ENCODE measurements at places on chromosomes 5 and 9.

DNA sequence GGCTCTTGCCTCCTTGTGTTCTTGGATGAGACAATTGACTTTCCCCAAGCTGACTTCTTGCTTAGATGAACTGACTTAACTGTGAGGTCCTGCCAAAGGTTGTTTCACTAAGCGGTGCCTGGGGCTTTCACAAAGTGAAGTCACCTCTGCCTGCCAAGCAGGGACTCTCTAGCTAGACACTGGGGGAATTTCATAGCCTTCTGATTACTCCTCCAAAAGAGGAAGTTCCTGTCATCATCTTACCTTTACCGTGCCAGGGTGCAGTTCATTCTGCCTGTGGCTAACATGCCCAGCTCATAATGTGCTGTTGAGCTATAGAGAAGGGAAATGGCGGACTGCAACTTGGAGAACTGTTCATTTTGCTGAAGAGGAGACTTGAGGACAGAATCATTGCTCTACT, 472.0 kb upstream of the WWC1 start:
- DNase-seq = no peak

DNA sequence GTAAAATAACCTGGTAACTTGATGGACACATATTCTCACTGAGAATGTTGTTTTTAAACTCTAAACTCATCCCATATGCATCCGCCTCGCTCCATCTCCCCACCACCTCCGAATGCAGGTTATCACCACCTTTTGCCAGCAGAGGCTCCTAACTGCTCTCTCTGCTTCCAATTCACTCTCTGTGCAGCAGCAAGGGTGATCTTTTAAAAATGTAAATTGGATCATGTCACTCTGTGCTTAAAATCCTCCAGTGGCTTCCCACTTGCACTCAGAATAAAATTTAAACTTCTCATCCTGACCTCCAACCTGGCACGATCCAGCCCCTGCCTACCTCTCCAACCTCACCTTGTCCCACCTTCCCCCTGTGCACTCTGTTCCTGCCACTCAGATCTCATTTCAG, 317.2 kb downstream of the ZSWIM6 start:
- DNase-seq = no peak

DNA sequence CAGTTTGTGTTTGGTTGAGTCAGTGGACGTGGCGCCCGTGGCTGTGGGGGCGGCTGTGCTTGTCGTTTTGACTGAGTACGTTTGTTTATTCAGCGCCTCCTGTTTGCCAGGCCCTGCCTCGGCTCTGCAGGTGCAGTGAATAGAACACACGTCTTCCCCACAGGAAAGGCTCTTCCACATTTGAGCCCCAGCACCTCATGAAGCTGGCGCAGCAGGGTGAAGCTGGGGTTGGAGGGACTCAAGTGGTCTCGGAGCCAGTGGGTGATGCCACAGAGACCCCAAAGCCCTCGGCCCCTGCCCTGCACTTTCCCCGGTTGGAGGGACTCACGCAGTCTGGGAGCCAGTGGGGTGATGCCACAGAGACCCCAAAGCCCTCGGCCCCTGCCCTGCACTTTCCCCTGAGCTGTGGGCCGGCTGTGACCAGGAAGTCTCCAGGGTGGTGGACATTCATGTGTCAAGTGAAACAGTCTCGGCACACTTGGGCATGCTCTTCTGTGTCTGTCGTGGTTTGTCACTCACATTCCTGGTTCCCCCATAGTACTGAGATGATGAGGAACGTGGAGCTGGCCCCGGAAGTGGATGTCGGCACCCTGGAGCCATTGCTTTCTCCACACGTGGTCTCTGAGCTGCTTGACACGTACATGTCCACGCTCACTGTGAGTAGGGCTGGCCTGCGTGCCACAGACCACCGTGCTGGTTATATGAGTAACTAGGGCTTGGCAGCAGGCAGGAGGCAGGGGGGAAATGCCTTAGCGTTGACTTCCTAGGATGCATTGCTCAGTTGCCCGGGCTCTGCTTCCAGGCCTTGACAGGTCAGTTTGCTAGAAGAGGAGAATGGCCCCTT, 13.6 kb downstream of the EXOC3 start:
- DNase-seq = no peak

DNA sequence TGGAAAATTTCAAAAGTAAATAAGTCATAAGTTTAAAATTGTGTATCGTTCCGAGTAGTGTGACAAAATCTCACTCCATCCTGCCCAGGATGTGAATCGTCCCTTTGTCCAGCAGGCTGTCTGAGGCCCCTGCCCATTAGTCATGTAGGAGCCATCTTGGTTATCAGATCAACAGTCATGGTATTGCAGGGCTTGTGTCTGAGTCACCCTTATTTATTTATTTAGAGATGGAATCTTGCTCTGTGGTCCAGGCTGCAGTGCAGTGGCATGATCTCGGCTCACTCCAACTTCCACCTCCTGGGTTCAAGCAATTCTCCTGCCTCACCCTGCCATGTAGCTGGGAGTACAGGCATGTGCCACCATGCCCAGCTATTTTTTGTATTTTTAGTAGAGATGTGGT, 30.2 kb downstream of the ITGA2 start:
- no peak for DNase-seq

GRCh38 chr9:134378901-134379338, 52.7 kb downstream of the RXRA start:
- no peak for DNase-seq

- no peak for DNase-seq
Measured at GRCh38 chr5:95446560-95447221, 55.5 kb downstream of the FAM81B start.

- DNase-seq = no peak
Measured at GRCh38 chr5:23411994-23412393, 95.4 kb upstream of the PRDM9 start.

- DNase-seq = no peak
Measured at GRCh38 chr9:136090056-136090735, 4.9 kb downstream of the NACC2 start.

DNA sequence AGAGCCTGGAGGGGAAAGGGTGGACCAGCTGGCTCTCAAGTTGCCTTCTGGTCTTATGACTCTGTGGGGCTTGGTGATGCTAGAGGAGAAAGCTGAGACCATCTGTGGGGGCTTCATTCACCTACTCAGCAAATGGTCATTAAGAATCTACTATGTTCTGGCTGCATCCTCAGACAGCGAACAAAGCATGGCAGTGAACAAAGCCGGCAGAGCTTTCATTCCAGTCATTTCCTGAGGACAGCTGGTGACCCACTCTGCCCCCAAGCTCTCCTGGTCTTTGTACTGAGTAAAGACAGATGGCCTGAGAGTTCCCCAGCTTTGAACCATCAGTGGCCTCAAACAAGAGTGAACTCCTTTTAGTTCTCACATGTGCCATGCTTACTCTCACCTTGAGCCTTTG, 48.0 kb downstream of the FGF1 start:
- no peak for DNase-seq

- no peak for DNase-seq
Measured at GRCh38 chr5:71932131-71932654, 175.1 kb upstream of the MAP1B start.

DNA sequence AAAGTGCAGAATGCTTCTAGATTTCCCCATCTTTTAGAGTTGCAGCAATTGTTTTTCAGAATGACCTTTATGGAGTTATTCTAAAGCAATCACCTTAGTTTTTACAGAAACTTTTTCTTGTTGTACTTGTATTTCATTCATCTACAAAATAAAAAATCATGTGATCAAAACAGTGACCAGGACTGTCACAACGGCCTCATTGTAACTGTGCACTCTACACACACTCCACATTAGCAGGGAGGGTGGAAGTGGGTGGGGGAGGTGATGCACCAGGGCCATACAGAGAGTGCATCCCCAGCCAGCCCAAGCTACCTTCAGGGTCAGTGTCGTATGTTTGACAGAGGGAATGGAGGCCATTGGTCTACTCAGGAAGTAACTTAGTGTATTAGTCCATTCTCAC, 26.9 kb downstream of the EGFLAM start:
- no peak for DNase-seq

GRCh38 chr5:174106997-174107655, 61.6 kb downstream of the NSG2 start:
- DNase-seq = no peak

DNA sequence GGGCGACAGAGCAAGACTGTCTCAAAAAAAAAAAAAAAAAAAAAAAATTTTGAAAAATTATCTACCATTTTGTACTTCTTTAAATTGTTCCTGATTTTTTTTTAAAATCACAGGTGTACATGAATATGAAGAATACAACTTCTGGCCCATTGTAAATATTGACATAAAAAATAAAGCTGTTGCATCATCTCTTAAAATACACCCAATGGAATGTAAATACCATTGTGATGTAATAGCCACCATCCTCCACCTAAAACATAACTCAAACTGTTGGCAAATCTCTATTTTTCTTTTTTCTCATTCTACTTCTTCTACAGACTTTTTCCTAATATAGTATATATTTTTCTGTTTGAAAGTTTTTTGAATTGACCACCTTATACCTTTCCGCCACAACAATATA, 61.0 kb upstream of the TEX48 start:
- DNase-seq = no peak

DNA sequence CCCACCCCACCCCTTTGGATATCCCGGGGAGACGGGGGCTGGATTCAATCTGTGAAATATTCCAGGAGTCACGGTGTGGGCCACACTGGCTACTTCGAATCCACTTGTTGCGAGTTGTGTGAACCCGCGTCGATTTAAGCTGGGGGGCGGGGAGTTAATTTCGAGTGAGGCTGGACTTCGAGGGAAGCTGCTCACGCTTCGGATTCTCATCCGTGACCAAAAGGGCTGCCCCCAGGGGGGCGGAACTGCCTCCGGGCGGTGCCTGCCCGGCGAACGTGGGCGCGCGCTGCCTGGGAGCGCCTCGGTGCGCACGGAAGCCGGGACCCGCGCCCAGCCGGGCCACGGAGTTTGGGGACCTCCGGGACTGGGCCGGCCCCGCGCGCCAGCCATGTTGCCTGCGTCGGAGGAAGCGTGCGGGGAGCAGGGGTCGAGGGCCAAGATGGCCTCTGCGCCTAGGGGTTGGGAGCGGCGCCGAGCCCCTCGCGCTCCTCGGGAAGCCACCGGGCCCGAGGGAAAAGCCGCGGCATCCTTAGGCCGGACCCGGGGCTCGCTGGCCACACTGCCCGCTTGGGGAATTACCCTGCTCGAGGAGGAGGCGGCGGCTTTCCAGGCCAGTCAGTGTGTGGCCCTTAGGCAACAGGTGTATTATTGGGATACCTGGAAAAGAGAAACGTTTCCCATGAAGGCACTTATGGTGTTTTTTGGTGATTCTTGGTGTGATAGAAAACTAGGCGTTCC, 975 bp downstream of the OCLN start:
- no peak for DNase-seq

DNA sequence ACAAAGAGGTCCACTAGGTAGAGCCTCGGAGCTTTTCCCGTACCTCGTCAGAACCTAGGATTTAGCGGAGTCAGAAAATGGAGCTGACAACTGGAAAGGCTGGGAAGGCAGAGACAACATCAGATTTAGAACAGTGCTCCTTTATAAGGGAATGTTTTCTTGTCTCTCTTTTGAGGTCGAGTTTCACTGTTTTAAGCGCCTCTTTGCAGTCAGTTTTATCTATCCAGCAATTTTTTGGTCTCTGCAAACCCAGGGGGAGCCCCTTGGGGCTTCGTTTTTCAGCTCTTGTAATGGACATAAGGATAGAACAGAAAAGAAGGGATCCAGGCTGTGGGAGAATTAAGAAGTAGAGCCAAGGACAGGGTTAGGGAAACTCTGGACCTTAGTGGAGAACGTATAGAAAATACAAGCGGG, 80.5 kb downstream of the FNBP1 start:
- DNase-seq = no peak

DNA sequence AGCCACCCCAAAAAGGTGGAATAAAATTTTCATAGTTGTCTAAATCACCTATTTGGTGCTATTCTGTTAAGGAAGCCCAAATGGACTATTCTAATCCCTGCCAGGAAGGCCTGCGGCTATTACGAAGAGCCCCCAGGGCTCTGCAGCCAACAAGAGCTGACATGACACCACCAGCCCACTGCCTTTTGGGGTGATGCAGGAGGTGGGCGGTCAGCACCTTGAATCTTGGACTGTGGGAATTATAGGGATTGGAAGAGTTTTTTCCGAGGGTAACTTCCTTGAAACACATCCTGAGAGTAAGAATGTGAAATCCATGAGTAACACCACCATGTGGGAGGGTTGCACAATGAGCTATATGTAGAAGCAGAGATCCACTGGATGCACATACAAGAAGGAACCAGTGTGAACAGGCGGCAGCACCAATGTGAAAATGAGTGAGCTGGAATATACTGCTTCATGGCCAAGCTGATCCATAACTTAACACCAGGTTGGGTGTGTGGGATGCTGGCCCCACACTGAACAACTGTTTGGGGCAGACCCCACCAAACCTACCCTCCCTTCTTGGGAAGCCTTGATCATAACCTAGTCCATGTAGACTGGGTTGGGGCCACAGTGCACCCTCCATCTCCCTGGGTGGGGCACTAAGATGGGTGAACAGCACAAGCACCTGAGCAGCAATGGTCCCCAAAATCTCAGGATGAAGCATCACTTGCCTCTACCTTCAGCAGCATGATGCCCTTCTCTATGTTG, 239.0 kb downstream of the FSTL4 start:
- no peak for DNase-seq

DNA sequence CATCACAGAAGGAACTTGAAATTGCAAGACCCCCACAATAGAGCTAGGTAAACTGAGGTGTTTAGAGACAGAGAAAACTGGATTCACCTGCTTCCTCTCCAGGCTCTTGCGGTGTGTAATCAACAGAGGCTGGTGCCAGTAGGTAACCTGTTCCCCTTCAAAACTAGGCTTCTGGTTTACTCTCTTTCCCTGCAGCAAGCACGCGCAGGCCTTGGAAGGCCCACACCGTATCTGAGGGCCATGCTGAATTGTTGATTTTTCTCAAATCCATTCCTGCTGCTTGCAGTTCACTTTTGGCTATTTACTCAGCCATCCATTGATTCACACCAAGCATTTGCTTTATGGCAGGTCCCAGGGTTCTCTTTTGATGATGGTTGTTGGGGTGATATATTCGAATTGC, 667 bp upstream of the FRRS1L start:
- no peak for DNase-seq

DNA sequence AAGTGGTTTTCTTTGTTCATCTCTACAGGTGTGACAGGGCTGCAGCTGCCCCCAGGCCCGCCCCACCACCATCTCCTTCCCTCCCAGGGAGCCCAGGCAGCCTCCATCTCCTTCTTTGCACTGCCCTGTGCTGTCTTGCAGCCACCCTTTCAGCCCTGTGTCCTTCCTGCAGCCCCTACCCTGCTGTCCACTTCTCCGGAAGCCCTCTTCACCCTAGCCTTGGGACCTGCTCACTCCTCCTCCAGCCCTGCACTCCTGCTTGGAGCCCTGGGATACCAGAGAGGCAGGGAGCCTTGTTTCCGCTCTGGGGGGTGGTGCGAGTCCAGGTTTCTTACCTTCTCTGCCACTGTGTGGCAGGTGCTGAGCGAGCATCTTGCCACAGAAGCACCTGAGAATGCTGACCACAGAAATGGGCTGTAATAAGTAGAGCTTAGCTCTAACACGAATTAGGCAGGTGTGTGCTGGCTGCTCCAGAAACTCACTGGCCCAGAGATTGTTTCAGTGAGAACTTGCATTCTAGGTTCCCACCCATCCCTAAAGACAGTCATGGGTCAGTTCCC, 51.3 kb upstream of the GADD45G start:
- DNase-seq = no peak

Measured in activated CD4-positive, alpha-beta T cell treated with anti-CD3 and anti-CD28 coated beads, Interleukin-2, Interleukin-4, amounts not matched to agents 100 ng/mL and 50 ng/mL, durations not matched to agents 16 hours and 8 hours (primary cell).